ENCODE measurements at places on chromosomes 7 and 10.
A peak's percentile ranks its signal among the peaks of the same experiment; 100 is the strongest.

GRCh38 chr10:37860494-37861190 lies 3.2 kb upstream of the ZNF248 start:
- peak; percentile 76 for DNase-seq

GRCh38 chr7:126398851-126399529 lies 853.8 kb downstream of the GRM8 start:
- DNase-seq: no peak

DNA sequence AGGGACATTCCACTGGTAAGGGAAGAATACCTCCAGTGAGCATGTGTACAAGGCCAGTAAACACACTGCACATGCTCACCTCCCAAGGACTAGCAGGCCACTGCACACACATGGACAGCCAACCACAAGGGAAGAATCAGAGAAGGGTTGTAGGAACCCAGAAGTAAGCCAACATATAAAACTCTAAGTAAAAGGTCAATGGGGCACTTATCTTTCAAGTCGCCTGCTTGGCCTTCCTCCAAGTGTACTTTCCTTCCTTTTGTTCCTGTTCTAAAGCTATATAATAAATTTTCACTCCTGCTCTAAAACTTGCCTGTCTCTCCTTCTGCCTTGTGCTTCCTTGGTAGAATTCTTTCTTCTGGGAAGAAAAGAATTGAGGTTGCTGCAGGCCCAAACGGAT lies 33.0 kb downstream of the ORC5 start:
- no peak for DNase-seq

- DNase-seq: no peak
Observed at GRCh38 chr10:122464586-122464985, 3.2 kb downstream of the HTRA1 start.

DNA sequence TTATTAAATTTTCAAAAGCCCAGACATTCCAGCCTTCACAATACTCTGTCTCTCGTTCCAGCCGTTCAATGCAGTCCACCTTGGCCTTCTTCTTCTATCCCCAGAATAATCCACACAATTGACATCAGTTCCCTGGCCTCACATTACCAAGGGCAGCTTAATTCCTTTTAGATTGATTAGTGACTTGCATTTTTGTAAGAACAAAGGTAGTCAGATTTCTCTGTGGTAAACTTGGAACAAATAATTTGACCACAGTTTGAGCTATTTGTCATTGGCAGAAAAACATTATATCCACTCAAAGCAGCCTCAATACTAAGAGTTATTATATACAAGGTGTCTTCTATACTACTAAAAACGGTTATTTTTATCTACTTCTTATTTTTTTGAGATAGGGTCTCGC lies 5.1 kb upstream of the CYTH3 start:
- no peak for DNase-seq

GRCh38 chr7:69840248-69840647 lies 242.0 kb downstream of the AUTS2 start:
- DNase-seq: no peak

DNA sequence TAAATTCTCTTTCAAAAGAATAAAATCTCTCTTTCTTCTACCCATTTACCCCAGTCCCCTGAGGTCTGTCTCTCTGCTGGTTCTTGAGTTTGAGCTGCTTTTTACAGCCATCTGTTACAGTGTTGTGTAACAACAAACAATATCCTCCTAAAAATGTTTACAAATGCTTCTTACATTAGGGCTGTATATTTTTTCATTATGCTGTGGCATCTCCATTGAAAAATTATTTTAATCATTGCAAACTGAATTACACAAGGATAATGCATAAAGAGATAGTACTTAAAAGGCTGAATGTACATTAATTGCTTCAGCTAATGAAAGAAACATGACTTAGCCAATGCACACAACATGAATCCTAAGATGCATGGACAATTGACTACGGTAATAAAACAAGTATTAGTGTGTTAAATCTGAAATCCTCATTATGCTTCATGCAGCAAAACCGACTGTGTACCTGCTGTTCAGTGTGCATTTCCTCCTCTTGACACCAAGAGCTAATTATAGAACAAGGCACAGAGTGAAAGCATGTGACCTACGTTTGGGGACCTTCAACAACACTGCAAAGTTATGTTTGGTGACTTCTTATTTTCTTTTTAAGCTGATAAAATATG lies 181.7 kb upstream of the RHOBTB1 start:
- no peak for DNase-seq

- no peak for DNase-seq
Observed at GRCh38 chr7:117155694-117156093, 167.2 kb downstream of the WNT2 start.

- no peak for DNase-seq
Observed at GRCh38 chr10:22317771-22318565, 1.8 kb downstream of the COMMD3 start.

DNA sequence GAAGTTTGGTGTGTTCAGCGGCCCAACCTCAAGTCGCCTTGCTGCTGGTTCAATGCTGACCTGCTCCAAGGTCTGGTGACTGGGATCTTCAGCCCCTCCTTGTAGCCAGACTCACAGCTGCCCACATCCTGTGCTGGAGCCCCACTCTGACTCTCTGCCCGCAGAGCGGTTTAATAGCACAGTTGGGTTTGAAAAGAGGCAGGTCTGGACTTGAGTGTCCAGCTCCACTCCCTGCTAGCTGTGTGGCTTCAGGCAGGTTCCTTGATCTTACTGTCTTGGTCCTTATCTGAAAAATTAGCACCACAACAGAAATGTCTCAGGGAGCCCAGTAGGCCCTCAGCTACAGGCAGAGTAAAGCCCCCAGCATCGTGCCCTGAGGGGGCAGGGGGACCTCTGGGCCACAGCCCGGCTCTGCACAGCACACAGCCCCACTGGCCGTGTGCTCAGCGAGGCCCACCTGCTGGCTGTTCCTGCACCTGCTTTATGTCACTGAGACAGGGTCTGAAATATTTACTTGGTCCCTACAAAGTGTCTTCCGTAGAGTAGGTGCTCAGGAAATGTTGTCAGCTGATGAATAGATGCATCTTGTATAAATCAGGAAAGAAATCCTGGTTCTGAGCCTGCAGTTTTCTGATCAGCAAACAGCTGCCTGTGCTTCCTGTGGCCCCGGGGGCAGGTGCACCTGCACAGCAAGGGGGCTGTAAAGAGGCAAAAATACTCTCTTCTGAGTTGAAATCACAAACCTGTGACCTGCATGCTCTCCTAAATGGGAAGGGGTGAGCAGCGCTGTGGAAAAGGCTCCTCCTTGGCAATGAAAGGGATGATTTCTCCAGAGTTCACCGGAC lies 155.5 kb downstream of the SVIL start:
- no peak for DNase-seq

DNA sequence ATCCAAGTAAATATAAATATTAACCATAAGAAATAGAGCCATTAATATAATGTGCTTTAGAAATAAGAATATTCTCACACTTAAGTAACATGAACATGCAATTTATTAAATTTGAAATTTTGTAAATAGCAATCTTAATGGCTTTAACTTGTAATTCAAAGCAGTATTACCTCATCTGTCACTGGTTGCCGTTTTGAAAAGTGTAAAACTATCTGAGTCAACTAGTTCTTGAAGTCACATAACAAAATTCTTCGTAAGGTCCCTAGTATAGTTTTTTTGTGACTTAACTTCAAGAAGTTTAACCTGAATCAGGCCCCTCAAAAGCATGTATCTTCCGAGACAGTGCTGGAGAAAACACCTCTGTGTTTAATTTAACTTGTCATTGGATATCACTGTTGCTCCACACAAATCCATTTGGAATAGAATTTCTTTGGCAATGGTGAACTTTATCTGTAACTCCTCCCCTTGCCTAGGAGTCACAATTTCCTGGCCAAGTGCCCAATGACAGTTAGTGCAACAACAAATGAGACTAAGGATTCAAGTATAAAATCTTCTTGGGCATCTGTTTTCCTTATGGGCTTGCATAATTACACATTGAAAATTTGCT lies 47.1 kb downstream of the NT5C2 start:
- peak; percentile 81 for DNase-seq

- DNase-seq: no peak
Observed at GRCh38 chr7:142471820-142472219, 214.0 kb upstream of the PRSS58 start.

- no peak for DNase-seq
Observed at GRCh38 chr7:142496545-142496991, 238.7 kb upstream of the PRSS58 start.

- DNase-seq: no peak
Observed at GRCh38 chr10:79221110-79222051, 125.9 kb upstream of the PPIF start.

DNA sequence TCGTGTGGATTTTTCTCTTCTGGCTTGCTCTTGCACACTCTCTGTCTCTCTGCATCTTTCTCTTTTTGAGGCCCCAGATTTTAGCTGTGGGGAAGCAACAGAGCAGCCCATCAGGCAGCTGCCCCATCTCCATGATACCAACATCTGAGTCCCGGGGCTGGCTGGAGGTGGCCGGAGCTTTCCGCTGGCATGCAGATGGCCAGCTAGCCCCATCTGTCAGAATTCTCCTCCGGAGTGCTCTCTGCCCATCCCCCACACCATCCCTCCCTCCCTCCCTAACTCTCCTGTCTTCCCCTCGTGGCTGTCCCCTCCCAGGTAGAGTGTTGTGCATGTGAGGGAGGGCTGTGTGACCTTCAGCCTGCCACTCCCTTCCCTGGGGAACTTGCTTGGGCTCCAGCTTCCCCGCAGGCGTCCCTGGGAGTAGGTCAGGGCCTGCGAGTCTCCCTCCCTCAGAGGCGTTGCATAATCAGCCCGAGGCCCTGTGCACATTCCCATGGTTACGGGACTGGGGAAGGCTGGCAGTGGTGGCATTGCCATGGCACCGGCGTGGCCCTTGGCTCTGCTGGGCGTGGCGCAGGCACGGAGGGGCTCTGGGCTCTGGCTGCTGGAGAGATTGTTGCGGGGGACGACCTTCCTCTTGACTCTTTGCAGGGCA lies 24.7 kb downstream of the GHRHR start:
- no peak for DNase-seq

GRCh38 chr7:88669913-88670312 lies 89.6 kb upstream of the ZNF804B start:
- no peak for DNase-seq

- DNase-seq: no peak
Observed at GRCh38 chr7:106597751-106598546, 63.0 kb downstream of the CCDC71L start.

DNA sequence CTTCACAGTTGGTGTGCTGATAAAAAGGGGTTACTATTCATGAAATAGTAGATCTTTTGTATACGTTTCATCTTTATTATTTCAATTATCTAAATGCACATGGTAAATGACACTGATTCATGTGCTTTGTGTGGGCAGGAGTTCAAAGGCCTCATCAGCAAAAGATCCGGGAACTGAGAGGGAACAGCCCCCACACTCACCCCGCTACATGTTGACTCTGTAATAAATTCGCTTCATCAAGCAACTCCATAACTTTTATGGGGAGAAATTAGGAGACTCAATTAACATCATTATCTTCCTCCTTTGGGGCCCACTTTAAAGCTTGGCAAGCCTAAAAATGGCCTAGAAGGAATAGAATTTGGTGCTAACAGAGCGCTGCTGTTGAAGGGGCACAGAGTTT lies 250.7 kb upstream of the BMPER start:
- DNase-seq: no peak

DNA sequence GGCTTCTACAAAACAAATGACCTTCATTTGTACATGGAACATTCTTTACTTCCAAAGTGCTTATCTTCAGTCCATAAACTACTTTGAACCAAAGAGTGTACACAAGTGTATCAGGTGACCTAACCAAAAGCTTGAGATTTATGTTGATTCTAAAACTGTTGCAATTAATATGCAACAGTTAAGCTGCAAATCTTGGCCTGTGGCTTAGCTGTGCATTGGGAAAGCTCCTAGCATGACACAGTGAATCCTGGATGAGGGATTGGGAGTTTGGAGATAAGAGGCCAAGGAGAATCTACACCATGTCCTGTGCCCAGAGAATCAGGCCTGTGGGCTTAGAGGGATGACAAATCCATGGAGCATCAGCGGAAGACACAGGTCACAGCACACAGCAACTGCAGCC lies 105.2 kb upstream of the GSDME start:
- no peak for DNase-seq

DNA sequence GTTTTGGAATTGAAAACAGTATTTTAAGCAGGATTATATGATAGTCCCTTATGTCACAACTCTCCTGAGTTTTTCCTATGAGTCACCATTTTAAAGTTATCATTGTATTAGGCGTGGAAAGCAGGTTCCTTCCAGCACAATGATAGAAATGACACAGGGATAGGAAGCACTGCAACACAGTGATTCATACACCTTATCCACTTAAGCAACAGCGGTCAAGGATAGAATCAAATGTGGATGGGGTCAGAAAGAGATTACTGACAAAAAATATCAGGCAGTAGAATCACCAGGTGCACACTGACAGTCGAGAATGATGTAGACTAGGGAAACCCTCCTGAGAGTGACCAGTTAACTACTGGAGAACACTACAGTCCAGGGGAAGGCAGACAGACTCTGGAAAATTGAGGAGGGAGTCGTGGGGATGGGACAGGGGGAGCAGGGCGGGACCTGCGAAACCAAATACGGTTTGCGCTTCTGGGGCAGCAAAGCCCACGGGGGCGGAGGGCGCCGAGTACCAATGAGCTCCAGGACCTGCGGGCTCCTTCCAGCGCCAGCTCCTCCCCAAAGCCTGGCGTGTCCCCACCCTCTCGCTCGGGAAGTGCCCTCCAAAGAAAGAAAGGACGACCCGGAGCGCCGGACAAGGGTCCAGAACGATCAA lies 479 bp downstream of the PNPLA8 start:
- peak; percentile 39 for DNase-seq

DNA sequence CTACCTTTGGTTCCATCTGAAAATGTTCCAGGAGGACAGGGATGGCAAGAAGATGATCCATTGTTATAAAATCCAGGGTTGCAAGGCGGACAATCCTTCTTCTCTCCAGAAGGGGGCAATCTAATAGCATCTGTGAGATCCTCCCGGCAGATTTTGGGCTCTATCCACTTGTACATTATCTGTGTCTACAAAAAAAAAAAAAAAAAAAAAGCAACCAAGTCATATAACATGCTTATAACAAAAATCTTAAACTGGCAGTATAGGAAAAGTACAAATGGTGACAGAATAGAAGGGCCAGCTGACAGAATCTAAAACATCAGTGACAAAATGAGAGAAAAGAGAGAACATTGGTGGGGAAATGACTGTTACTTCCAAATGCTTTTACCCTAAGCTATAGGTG lies 132.7 kb downstream of the ELAPOR2 start:
- DNase-seq: peak; percentile 24

GRCh38 chr10:90779548-90779947 lies 78.3 kb downstream of the HTR7 start:
- DNase-seq: no peak
